ENCODE measurements at places on chromosomes 3 and 15.
A peak's percentile ranks its signal among the peaks of the same experiment; 100 is the strongest.

DNA sequence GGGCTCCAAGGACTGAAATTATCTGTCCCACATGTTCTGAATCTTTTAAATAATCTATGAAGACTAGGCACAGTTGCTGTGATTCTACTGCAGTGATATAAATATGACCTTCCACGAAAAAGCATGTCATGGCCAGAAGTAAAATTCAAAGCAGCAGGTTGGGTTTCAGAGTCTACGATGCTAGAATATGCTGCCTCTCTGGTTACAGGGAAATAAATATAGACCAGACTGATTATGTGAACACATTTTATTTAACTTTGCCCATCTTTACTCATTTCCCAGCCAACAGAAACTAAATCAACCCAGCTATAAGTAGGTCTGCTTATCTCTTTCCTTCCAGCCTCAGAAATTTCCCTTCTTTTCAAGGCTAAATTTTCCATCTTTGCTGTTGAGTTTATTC is 19.9 kb upstream of the TM6SF1 start:
- DNase-seq: no peak
- H3K36me3 ChIP-seq: no peaks in the 10 kb centered on the region
- H3K4me3 ChIP-seq: no peak overlapping the region
- H3K27ac ChIP-seq: no peak overlapping the region
- H3K4me1 ChIP-seq: peaks cover 4% of the 10 kb centered on the region

GRCh38 chr3:192433704-192434103 is 293.6 kb downstream of the FGF12 start:
- H3K4me1 ChIP-seq: no peaks in the 10 kb centered on the region
- no peak for DNase-seq
- no peak overlapping the region for H3K27ac ChIP-seq
- H3K36me3 ChIP-seq: no peaks in the 10 kb centered on the region
- no peak overlapping the region for H3K4me3 ChIP-seq
- no peaks in the 10 kb centered on the region for H3K27me3 ChIP-seq

DNA sequence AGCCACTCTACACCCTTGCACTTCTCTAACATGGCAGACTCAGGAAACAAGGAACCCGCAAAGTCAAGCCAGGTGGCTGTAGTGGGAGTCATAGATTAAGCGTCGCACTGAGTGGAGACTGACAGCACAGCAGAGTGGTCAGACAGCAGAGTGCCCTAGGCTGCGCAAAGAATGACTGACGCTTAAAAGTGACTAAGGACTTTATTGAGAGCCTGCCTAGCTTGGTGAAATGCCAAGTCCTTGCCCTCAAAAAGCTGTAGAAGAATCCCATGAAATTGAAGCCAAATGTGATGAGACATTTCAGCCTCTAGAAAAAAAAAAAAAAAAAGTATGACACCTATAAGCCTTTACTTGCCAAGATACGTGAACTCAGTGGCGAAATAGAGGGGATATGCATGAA is 30.2 kb downstream of the NCEH1 start:
- H3K27ac ChIP-seq: no peak overlapping the region
- no peak overlapping the region for H3K4me3 ChIP-seq
- peaks cover 5% of the 10 kb centered on the region for H3K4me1 ChIP-seq
- no peaks in the 10 kb centered on the region for H3K36me3 ChIP-seq

- peak; percentile 80 for DNase-seq
- peaks cover 4% of the 10 kb centered on the region for H3K4me1 ChIP-seq
These were observed 36.7 kb upstream of the ZBTB38 start for GRCh38 chr3:141331377-141332318.

GRCh38 chr3:82745544-82745943 is 984.1 kb upstream of the GBE1 start:
- peaks cover 2% of the 10 kb centered on the region for H3K4me1 ChIP-seq
- H3K27ac ChIP-seq: no peak overlapping the region
- no peak for DNase-seq

DNA sequence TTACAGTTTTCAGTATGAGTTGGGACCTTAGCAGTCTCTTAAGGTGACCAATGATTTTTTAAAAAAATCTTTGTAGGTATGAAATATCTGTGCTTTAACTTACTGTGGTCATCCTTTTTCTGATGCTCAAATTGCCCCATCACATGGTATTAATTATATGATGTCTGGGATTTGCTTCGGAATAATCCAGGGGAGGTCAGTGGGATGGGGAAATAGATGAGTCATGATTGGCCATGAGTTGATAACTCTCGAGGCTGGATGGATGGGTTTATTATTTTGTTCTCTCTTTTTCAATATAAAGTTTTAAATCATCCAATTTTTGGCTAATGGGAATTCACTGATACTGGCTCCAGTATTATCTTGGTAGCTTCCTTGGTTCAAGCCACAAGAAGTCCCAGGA is 370.3 kb upstream of the TPM1 start:
- no peak for DNase-seq
- H3K4me1 ChIP-seq: peaks cover 10% of the 10 kb centered on the region
- no peak overlapping the region for H3K27ac ChIP-seq
- no peaks in the 10 kb centered on the region for H3K27me3 ChIP-seq

- no peak for DNase-seq
- no peak overlapping the region for H3K27ac ChIP-seq
- H3K27me3 ChIP-seq: no peaks in the 10 kb centered on the region
- no peaks in the 10 kb centered on the region for H3K4me1 ChIP-seq
- no peak overlapping the region for H3K4me3 ChIP-seq
- H3K36me3 ChIP-seq: no peaks in the 10 kb centered on the region
These were observed 12.2 kb upstream of the HES1 start for GRCh38 chr3:194123726-194124125.

All from trophoblast cell (in vitro differentiated cells and primary cell).